Stimulated activated CD4-positive, alpha-beta T cell treated with anti-CD3 and anti-CD28 coated beads, Interleukin-12 subunit alpha, Interleukin-12 subunit beta, amount 100 ng/mL, for 24 hours (primary cell): ENCODE measurements at places on chromosomes 12 and 14.

DNA sequence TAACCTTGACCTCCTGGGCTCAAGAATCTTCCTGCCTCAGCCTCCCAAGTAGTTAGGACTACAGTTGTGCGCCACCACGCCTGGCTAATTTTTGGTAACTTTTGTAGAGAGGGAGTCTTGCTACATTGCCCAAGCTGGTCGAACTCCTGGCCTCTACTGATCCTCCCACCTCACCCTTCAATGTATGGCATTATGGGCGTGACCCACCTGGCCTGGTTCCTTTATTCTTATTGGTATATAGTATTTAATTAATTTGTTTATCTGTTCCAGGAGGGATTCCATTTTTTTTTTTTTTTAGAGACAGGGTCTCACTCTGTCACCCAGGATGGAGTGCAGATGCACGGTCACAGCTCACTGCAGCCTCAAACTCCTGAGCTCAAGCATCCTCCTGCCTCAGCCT is 40.9 kb upstream of the EAPP start:
- DNase-seq, result no peak

DNA sequence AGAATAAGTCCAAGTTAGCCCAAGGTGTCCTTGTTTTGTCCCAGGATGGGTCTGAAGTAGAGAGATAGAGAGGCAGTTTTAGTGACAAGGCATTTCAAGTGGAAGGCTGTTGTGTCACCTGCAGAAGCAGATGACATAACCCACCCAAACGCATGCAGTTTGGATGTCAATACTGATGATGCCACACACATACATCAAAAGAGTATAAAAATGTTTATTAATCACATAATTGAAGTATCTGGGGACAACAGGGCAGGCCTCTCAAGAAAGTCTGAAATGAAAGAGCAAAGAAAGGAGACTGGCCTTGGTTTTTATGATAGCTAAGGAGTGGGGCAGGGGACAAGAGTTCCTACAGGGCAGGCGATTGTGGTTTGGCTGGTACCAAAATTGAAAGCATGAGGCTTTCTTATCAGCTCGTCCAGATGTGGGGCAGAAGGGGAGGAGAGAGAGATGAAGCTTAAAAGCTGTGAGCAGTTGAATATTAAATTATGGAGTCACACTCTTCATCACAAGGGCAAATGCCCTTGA is 78.4 kb upstream of the TSPAN8 start:
- DNase-seq, result no peak

- DNase-seq, result no peak
Observed at GRCh38 chr12:15001733-15002382, 29.0 kb downstream of the PDE6H start.

- no peak for DNase-seq
Observed at GRCh38 chr12:57242691-57243454, 8.1 kb downstream of the STAC3 start.

DNA sequence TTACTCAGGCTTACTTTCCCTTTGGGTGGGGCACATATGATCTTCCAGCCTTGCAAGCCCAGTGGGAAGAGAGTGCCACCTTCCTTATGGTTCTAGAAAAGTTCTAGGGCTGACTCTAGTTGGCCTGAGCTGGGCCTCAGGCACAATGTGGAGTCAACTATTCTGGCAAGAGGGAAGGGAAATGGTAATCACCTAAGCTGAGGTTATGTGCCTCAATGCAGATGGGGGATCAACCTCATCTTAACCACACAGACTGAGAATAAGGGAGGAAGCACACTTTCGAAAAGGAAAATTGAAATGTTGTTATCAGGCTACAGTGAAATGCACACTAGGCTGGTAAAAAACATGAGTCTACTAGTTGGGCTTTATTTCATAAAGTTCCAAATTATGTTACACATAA is 77.5 kb upstream of the RMST start:
- no peak for DNase-seq

GRCh38 chr14:68814539-68815297 is 21.9 kb upstream of the ZFP36L1 start:
- no peak for DNase-seq
